ENCODE measurements at places on chromosomes 12 and 14.
A peak's percentile ranks its signal among the peaks of the same experiment; 100 is the strongest.

DNA sequence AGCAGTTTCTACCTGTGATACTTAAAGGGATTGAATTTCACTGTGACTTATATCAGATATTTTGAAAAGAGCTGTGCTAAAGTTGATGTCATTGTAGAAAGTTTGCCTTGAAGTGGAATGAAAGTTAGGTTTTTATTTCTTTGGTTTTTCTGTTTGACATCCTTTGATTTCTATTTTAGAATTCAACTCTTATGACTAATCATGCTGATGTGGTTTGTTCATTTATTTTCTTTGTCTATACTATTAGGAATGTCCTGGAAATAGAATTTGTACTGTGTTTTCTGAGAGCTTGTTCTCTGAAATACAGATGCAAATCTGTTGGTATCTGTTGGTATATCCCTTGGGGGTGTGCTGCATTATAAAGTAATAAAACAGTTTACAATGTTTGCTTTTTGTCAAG is 3.3 kb downstream of the CNOT2 start:
- ATAC-seq, result no peak

DNA sequence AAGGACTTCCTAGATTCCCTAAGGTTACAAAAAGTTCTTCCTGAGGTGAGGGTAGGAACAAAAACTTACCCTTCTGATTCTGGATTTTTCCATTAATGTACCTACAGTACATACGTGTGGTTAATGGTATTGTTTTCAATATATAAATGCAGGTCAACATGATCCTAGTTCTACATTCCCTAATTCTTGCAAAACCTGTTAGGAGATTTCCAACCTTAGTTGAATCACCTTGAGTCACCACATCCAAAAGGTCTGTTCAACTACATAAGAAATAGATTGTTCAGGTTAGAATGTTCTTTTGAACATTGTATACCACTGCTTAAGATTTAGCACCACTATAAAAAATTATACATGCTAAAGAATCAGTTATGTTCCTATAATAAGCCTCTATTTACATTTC is 118.9 kb downstream of the GARIN6 start:
- no peak for ATAC-seq

- peak; percentile 55 for ATAC-seq
Observed at GRCh38 chr12:124548854-124549378, 18.5 kb downstream of the NCOR2 start.

GRCh38 chr14:52439476-52439875 is 112.8 kb downstream of the TXNDC16 start:
- no peak for ATAC-seq

GRCh38 chr12:44285321-44285960 is 449.6 kb downstream of the TMEM117 start:
- no peak for ATAC-seq

- peak; percentile 84 for ATAC-seq
Observed at GRCh38 chr14:65164068-65164824, 61.9 kb upstream of the MAX start.

DNA sequence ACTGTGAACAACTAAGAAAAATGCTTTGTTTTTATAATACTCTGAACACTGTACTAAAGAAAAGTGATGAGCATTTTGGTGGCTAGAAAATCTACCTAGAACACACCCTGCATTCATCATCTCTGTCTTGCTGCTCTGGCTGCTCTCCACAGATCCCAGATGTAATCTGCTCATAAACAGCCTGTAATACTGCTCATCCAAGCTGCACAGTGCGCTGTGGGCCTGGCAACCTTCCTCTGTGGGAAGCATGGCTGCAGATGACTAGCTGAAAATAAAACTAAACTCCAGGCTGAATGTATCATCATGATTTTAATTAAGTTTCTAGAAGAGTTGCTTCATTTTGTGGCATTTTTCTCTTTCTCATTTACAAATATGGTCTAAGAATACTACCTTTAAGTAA is 200.7 kb downstream of the SLC2A13 start:
- peak; percentile 48 for ATAC-seq

GRCh38 chr14:21768116-21768874 is 94.7 kb upstream of the OR4E1 start:
- ATAC-seq, result peak; percentile 69

DNA sequence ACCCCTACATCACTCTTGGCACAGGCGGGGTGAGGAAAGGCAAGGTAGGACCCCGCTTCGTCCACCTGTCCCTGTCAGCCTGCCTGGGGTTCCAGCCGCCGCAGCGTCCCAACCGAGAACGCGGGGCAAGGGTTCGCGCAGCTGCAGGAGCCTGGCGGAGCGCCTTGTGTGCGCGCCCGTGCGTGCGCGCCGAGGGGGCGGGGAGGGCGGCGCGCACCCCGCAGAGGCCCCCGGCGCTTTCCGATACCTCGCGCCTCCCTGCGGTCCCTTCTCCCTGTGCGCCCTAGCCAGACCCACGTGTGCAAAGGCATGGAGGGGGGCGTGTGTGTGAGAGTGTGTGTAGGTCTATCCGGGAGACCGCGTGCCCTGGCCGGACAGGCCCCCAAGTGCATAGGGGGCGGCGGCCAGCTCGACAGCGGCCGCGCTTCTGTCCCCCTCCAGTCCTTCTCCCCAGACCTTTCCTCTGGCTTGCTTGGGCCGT is 122.4 kb downstream of the TSPAN9 start:
- peak; percentile 56 for ATAC-seq
